ENCODE measurements at places on chromosomes 3 and 15. TPM values are rescaled to one million over a fixed set of nuclear protein-coding genes. Genes with fewer than 3 reads are reported as not detected.

DNA sequence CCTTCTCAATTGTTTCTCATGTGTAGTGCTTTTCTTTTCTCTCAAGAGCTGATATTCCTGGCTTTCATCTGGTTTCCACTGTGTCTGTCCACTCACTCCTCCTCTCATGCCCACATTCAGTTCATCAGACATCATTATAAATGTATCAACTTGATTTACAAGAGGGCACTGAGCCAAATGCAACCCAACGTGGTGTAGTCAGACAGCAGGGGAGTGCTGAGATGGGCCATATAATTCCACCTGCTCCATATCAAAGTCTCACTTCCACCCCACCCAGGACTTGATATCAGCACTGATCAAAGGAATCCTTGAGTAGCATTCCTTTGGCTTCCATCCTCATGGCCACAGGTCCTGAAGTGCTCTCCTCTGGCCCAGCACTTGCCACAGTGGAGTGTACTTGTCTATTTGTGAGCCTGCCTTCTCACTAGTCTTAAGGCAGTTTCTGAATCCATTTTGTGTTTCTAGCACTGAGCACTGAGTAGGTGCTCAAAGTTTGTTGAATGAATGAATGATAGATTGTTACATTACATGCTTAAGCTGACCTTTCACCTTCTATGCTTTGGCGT lies 252.8 kb downstream of the CLSTN2 start:
- H3K4me3 ChIP-seq = no peak overlapping the region
- H3K27ac ChIP-seq = no peak overlapping the region
- no peaks in the 10 kb centered on the region for H3K27me3 ChIP-seq
- H3K36me3 ChIP-seq = no peaks in the 10 kb centered on the region
- H3K4me1 ChIP-seq = peaks cover 6% of the 10 kb centered on the region

DNA sequence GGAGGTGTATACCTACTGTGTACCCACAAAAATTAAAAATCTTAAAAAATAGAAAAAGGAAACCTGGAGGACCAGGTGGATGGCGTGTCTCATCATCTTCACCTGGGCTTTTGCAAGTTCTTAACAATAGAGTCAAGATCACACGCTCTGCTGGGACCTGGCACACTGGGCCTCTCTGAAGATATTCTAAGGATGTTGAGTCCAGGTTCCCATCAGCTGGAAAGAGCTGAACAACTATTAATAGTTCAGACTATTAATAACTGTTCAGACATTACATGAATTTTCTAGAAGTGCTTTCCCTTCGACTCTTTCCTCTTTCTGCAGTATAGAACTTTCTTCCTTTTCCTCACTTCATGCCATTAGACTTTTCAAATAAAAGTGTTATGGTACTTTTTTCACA lies 320.2 kb upstream of the IL12A start:
- H3K27me3 ChIP-seq = no peaks in the 10 kb centered on the region
- no peak for DNase-seq
- no peak overlapping the region for H3K4me3 ChIP-seq
- no peak overlapping the region for H3K27ac ChIP-seq

Gene RLBP1
- total RNA-seq = not detected

DNA sequence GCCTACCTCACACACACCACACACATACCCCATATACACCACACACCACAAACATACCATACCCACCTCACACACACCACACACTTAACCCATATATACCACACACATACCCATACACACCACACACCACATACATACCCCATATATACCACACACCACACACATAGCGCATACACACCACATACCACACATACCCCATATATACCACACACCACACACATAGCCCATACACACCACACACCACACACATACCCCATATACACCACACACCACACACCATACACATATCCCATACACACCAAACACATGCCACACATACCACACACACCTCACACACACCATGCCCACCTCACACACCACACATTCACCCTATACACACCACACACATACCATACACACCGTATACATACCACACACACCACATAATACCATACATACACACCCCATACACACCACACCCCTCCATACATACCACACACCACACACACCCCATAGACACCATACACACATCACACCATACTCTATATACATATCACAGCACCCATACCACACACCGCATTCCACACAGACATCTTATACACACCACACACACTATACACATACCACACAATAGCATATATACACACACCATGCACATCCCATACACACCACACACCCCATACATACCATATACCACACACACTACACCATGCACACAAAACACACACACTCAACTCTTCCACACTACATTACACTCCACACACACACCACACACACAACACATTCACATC lies 29.5 kb downstream of the APBA2 start:
- H3K27ac ChIP-seq = no peak overlapping the region
- no peak for DNase-seq
- no peaks in the 10 kb centered on the region for H3K36me3 ChIP-seq

- no peak overlapping the region for H3K4me3 ChIP-seq
- no peaks in the 10 kb centered on the region for H3K27me3 ChIP-seq
- H3K36me3 ChIP-seq = no peaks in the 10 kb centered on the region
- no peak overlapping the region for H3K27ac ChIP-seq
Observed at GRCh38 chr3:114760679-114761078, 386.4 kb downstream of the ZBTB20 start.

Gene LIPH
- 29.7 TPM for total RNA-seq

DNA sequence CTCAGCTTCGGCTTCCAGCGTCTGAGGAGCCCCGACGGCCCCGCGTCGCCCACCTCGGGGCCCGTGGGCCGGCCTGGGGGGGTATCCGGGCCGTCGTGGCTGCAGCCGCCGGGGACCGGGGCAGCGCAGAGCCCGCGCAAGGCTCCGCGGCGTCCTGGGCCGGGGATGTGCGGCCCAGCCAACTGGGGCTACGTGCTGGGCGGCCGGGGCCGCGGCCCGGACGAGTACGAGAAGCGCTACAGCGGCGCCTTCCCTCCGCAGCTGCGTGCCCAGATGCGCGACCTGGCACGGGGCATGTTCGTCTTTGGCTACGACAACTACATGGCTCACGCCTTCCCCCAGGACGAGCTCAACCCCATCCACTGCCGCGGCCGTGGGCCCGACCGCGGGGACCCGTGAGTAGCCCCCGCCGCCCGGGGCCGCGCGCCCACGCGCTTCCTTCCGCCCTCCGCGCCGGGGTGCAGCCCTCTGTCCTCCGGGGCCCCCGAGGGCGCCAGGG lies 462 bp downstream of the EDEM1 start:
- no peaks in the 10 kb centered on the region for H3K36me3 ChIP-seq
- peak overlapping the region; percentile 96 for H3K4me3 ChIP-seq
- H3K4me1 ChIP-seq = peaks cover 57% of the 10 kb centered on the region
- DNase-seq = peak; percentile 73

GRCh38 chr3:120497818-120498217 lies 47.0 kb upstream of the FSTL1 start:
- DNase-seq = no peak
- no peak overlapping the region for H3K27ac ChIP-seq

Gene CCR9
- not detected for total RNA-seq

Gene HCLS1
- 93.6 TPM for total RNA-seq

Gene ILDR1
- total RNA-seq = 8.3 TPM

- H3K27me3 ChIP-seq = no peaks in the 10 kb centered on the region
- peak overlapping the region; percentile 94 for H3K27ac ChIP-seq
- peaks cover 42% of the 10 kb centered on the region for H3K36me3 ChIP-seq
- H3K4me1 ChIP-seq = peaks cover 78% of the 10 kb centered on the region
Observed at GRCh38 chr3:141414800-141415462, 46.6 kb downstream of the ZBTB38 start.

- H3K27me3 ChIP-seq = no peaks in the 10 kb centered on the region
- H3K36me3 ChIP-seq = no peaks in the 10 kb centered on the region
- H3K4me1 ChIP-seq = peaks cover 20% of the 10 kb centered on the region
- no peak overlapping the region for H3K4me3 ChIP-seq
- H3K27ac ChIP-seq = peak overlapping the region; percentile 13
- DNase-seq = no peak
Observed at GRCh38 chr15:99399618-99400017, 148.3 kb downstream of the LRRC28 start.

DNA sequence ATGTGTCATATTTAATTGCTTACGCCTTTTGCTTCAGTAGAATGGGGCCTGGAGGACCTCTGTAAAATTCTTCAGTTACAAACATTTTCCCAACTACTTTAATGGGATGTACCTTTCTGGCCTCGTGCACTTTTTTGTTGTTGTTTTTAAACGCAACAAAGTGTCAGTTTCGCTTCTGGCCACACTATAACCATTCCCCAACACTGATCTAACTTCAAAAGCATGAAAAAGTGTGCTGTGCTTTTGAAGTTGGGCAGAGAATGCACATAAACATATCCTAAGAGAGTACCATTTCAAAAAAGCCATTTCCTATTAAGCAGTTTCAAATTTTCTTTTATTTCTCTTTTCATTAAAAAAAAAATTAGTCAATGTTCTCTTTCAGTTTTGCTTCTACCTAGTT lies 435.8 kb downstream of the CNTN6 start:
- no peaks in the 10 kb centered on the region for H3K27me3 ChIP-seq
- no peaks in the 10 kb centered on the region for H3K36me3 ChIP-seq
- DNase-seq = no peak
- no peak overlapping the region for H3K4me3 ChIP-seq
- H3K27ac ChIP-seq = no peak overlapping the region

GRCh38 chr3:181358060-181358459 lies 353.7 kb upstream of the SOX2 start:
- H3K4me3 ChIP-seq = no peak overlapping the region
- H3K36me3 ChIP-seq = no peaks in the 10 kb centered on the region
- no peak overlapping the region for H3K27ac ChIP-seq
- H3K27me3 ChIP-seq = no peaks in the 10 kb centered on the region

Gene RBPMS2
- 4.0 TPM for total RNA-seq

DNA sequence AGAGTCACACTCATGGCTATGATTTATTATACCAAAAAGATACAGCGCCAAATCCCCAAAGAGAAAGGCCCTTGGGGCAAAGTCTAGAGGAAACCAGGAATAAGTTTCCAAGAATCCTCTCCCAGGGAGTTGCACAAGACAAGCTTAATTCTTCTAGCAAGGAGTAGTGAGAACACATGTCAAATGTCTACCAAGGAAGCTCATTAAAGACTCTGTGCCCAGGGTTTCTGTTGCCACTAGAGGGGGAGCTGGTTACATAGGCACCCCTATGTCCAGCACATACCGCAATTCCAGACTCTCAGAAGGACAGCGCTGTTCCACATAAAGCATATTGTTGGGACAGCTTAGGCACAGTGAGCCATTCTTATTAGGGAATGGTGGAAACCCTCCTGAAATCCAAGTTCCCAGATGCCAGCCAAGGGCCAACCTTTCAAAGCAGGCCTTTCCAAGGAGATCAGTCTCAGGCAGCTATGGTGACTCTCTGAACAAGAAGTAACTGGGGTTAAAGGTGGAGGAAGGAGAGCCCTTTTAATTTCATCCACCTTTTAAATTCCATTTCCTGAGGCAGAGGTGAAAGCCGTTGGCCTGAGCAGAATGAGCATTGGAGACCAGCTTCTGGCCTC lies 194.2 kb downstream of the UACA start:
- no peaks in the 10 kb centered on the region for H3K4me1 ChIP-seq
- no peak overlapping the region for H3K4me3 ChIP-seq
- H3K27me3 ChIP-seq = no peaks in the 10 kb centered on the region
- DNase-seq = no peak

DNA sequence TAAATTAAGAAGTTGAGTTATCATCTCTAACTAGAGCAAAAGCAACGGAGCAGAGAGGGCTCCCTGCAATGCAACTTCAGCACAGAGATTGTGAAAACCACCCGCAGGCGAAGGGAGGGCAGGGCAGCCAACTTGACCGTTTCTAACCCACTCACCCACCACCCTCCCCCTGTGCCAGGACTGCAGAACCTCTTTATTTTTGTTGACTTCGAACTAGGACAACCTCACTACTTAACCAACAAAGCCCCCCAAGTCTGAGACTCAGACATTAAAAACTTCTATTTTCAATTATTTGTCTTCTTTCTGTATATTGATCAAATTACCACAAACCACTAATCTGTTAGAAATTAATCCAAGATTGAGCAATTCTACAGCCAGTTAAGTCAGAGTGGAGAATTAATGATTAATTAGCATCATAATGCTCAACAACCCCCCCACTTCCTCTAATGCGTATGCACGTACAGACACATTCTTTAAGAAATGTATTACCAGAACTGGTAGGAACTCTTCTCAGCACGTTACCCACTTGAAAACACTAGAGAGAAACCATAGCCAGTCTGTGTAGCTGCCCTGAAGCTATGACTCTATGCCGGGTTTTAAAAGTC lies 2.0 kb downstream of the MGLL start:
- no peaks in the 10 kb centered on the region for H3K27me3 ChIP-seq
- peak overlapping the region; percentile 81 for H3K4me3 ChIP-seq
- peaks cover 67% of the 10 kb centered on the region for H3K4me1 ChIP-seq
- H3K36me3 ChIP-seq = peaks cover 8% of the 10 kb centered on the region
- DNase-seq = peak; percentile 76

Gene RAB6B
- 5.5 TPM for total RNA-seq

GRCh38 chr3:29764603-29765254 lies 483.9 kb downstream of the RBMS3 start:
- H3K4me3 ChIP-seq = no peak overlapping the region
- peaks cover 23% of the 10 kb centered on the region for H3K4me1 ChIP-seq
- H3K36me3 ChIP-seq = no peaks in the 10 kb centered on the region
- no peak for DNase-seq
- H3K27me3 ChIP-seq = no peaks in the 10 kb centered on the region

DNA sequence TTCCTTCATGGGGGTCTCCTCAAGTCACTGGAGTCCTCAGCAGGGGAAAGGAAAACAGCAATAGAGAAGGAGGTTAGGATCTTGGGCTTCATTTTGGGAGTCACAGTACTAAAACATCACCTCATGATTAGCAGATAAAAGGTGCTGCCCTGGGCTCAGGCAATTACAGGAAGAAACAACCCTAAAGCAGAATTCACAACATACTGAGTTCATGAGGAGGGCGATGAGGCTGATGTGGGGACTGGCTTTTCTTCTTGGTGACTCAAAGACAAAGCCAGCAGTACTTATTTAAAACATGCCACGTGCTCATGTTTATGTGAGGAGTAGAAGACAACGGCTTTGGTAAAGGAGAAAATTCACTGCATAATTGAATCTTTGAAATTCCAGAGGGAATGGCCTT lies 822.3 kb upstream of the CFAP20DC start:
- H3K4me1 ChIP-seq = no peaks in the 10 kb centered on the region
- no peaks in the 10 kb centered on the region for H3K36me3 ChIP-seq
- H3K27me3 ChIP-seq = no peaks in the 10 kb centered on the region
- no peak overlapping the region for H3K4me3 ChIP-seq

- H3K4me1 ChIP-seq = peaks cover 25% of the 10 kb centered on the region
- H3K27me3 ChIP-seq = no peaks in the 10 kb centered on the region
- DNase-seq = no peak
- H3K27ac ChIP-seq = peak overlapping the region; percentile 13
- H3K4me3 ChIP-seq = no peak overlapping the region
Observed at GRCh38 chr3:195196266-195196665, 74.7 kb downstream of the XXYLT1 start.

Gene CYP19A1
- 0.95 TPM for total RNA-seq

Gene GRAMD2A
- 29.3 TPM for total RNA-seq

- peak overlapping the region; percentile 71 for H3K4me3 ChIP-seq
- H3K27ac ChIP-seq = peak overlapping the region; percentile 90
- H3K36me3 ChIP-seq = peaks cover 13% of the 10 kb centered on the region
- DNase-seq = no peak
- peaks cover 14% of the 10 kb centered on the region for H3K27me3 ChIP-seq
Observed at GRCh38 chr15:96339619-96340347, 9.3 kb downstream of the NR2F2 start.

Gene RTP3
- total RNA-seq = not detected
